Pancreas (tissue), 10 donors: ENCODE measurements at places on chromosomes 5 and 9.

GRCh38 chr9:87007711-87008366, 60.5 kb upstream of the GAS1 start:
- DNase-seq: no peak

- DNase-seq: no peak
These were observed 235.7 kb downstream of the ICE1 start for GRCh38 chr5:5658226-5658625.

DNA sequence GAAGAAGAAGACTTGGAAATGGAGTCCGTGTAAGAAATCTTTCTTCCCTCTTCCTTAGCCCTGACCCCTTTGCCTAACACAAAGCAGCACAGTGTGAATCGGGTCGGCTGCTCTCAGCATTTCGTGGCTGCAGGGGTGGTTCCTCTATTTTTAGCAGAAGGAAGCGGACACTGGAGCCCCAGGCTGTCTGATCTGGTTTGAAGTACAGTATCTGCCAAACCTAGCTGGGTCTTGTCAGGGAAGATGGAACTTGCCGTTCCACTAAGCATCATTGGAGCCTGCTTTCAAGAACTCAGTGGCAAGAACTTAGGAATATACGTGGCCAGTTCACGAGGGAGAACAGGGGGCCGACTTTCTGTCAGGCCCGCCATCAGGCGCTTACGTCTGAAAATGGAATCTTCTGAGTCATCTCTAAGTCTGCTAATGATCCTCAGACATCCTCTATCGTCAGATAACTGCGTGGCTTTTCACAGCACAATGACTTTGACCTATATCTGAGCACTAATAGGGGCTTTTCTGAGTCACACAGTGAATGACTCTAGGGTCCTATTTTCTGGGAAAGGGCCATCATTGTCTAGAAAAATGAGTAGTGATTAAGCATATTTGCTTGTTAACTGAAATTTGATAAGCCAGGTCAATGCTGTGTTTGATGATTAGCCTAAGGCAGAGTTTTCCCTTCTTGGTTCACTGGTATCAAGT, 43.3 kb upstream of the NCS1 start:
- DNase-seq: no peak

DNA sequence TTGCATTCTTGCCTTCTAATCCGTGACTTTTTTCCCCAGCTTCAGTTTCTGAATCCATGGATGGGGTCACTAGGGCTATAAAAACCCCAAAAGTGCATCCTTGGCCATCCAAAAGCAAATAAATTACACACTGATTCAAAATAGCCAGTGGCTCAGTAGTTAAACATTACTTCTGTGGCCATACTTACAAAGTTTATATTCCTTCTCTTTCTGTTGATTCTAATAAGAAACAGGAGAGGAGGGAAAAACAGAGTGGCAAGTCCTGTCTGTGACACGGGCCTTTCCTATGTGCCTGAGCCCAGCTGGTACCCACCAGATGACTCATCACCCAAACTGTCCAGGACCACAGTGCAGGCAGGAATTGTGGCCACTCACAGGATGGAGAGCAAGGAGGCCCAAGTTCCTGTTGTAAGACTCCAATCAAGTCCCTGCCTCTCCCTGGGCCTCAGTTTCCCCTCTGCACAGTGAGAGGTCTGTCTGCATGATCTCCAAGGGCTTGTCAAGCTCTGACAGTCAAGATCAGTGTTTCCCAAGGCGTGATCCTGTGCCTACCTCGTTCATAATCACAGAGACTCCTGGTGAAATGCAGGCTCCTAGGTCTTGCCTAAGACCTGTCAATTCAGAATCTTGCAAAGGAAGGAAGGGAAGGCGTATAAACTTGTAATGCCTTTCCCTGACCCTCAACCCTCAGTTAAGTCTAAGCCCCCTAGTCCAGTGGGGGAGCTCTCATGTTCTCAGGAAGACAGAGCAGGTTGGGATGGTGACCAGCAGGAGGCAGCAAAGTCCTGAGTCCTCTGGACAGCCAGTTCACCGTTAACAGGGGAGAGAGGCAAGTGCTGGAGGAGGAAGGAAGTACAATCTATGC, 29.5 kb downstream of the TNIP1 start:
- DNase-seq: peak; percentile 76

- no peak for DNase-seq
These were observed 265.1 kb upstream of the FBXL7 start for GRCh38 chr5:15234911-15235310.
